Left colon (tissue), 2 donors: ENCODE measurements at places on chromosomes 2 and 18. TPM values are rescaled to one million over a fixed set of nuclear protein-coding genes. Genes with fewer than 3 reads are reported as not detected.

ITGB6 gene
- 19.7 TPM for total RNA-seq

GNAL gene
- 4.4 TPM for total RNA-seq

KCNG3 gene
- 5.9 TPM for total RNA-seq

DNA sequence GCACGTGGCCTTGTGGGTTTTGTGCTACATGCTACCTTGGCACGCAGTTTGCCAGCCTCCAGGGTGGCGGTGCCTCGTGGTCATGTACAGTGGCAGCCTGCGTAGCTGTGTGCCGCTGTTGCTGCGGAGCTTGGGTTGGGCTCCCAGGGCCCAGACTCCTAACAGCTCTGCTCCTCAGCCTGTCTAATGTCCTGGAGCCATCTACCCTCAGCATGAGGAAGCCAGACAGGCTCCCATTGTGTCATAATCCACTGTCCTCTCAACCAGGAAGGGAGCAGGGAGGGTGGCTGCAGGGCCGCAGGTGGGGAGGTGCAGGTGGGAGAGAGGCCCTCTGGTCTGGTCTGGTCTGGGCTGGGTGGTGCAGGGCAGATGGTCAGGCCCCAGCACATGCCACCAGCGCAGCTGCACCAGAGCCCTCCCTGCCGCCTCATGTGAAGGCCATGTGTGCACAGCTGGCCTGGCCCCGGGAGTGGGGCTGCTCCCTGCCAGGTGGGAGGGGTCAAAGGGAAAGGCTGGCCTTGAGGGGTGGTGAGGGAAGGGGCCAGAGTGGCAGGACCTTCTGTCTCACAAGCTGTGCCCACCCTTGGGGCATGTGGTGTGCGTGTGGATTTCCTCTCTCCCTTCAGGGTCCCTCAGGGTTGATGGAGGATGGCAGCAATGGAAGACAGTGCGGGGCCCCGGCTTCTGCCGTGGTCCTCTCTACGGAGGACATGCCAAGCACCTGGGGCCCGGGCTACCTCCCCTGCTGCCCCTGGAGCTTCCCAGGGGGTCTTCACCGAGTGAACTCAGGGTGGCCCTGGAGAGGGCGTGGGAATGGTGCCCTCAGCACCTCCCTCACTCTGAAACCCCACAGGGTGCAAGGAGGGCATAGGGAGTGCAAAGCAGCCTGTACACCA lies 4.8 kb downstream of the ATOH8 start:
- no peak for DNase-seq

GRCh38 chr18:37922162-37922561 lies 356.6 kb upstream of the CELF4 start:
- no peak for DNase-seq

DNA sequence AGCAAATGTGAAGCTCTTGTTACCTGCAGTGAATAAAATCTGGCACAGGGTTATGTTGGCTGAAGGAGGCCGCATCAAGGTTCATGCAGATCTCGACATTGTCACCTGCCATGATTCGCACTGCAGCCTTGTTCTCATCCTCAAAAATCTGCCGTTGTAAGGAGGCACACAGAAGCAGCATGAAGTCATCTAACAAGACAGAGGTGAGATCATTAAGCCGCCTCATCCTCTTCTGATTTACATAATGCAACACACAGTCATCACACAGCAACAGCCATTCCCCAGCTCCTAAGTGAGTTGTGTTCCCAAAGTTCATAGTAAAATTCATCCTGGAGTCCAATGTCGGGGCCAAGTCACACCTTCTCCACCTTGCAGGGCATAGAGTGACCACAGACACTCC lies 232.1 kb downstream of the NAPG start:
- DNase-seq, result no peak
